ENCODE measurements at places on chromosomes 1 and 21.

- DNase-seq, result no peak
- no peak overlapping the region for H3K4me3 ChIP-seq
- H3K36me3 ChIP-seq, result no peaks in the 10 kb centered on the region
- H3K27ac ChIP-seq, result no peak overlapping the region
- H3K27me3 ChIP-seq, result peaks cover 3% of the 10 kb centered on the region
Observed at GRCh38 chr1:151142411-151143056, 3.9 kb downstream of the SEMA6C start.

DNA sequence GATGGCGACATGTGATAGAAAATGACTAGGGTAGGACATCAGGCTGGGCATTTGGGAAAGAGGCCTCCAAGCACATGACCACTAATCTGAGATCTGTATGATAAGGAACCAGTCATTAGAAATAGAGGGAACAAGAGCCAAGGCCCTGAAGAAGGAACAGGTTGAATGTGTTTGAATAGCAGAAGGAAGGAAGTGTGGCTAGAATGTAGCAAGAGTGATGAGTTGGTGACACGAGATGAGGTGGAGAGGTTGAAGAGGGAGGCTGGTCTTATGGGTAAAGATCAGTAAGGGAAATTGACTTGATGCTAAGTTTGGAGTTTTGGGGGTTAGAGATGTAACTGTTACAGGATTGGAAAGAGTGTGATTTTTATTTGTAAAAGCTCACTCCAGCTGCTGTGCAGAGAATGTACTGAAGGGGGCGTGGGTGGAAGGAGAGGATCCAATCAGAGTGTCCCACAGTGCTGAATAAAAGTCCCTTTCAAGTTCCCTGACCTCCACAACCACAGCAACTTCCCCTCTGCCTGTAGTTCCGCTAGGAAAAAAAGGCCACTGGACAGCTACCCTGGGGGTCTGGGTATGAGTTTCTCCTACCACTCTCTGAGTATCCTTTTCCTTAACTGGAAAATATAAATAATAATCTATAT lies 295.0 kb downstream of the OMA1 start:
- no peaks in the 10 kb centered on the region for H3K36me3 ChIP-seq
- DNase-seq, result peak; percentile 32
- no peak overlapping the region for H3K27ac ChIP-seq
- no peak overlapping the region for H3K4me3 ChIP-seq

DNA sequence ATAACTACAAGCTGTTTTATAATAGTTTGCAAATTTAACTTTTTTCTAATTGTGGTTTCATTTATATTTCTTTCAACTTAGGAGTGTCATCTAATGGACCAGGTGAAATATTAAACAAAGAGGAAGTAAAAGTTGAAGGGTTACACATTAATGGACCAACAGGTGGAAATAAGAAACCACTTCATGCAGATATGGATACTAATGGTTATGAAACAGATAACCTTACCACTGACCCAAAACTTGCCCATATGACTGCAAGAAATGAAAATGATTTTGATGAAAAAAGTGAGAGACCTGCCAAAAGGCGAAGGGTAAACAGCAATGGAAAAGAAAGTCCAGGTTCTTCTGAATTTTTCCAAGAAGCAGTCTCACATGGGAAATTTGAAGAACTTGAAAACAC lies 59.7 kb downstream of the MIER1 start:
- H3K4me3 ChIP-seq, result no peak overlapping the region
- peaks cover 48% of the 10 kb centered on the region for H3K4me1 ChIP-seq
- no peak for DNase-seq
- H3K36me3 ChIP-seq, result peaks cover 45% of the 10 kb centered on the region
- no peaks in the 10 kb centered on the region for H3K27me3 ChIP-seq
- H3K27ac ChIP-seq, result peak overlapping the region; percentile 67

DNA sequence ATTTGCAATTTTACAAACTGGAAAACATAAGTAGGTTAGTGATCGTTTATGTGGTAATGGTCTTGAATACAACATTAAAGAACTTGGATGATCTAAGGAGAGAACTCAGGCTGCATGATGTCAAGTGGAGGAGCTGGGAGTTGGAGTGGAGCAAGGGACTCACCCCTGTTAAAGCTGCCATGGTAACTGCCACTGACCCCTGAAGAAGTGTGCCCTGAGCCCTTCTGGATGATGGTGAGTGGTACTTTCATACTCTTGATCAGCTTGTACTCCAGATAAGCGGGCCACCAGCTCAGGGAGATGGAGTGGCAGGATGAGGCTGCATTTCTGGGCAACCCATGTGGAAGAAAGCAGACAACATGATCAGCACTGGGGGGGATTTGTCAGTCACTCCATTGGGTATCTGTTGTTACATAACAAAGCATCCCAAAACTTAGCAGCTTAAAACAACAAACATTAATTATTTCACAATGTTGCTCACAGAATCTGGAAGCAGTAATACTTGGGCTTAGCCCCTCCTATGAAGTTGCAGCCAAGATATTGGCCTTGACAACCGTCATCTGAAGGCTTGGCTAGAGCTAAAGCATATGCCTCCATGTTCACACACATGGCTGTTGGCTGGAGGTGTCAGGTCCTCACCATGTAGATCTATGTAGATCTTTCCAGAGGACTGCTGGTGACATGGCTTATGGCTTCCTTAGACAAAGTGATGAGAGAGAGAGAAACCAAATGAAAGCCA lies 213.8 kb downstream of the DUSP10 start:
- no peak overlapping the region for H3K27ac ChIP-seq
- H3K4me3 ChIP-seq, result no peak overlapping the region
- peaks cover 12% of the 10 kb centered on the region for H3K27me3 ChIP-seq
- DNase-seq, result no peak

DNA sequence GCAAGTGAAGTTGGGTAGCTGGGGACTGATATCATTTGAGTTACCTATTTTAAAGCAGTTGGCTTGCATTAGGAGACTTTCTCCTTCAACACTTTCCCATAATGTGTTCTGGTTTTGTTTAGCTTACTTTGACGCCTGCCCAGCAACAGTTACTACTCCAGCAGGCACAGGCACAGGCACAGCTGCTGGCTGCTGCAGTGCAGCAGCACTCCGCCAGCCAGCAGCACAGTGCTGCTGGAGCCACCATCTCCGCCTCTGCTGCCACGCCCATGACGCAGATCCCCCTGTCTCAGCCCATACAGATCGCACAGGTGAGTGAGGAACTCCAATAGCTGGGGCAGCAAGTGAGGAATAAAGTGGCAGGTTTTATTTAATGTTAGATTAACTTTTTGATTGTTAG lies 144.3 kb downstream of the CD247 start:
- no peak for DNase-seq
- H3K36me3 ChIP-seq, result peaks cover 24% of the 10 kb centered on the region
- H3K27ac ChIP-seq, result no peak overlapping the region
- no peaks in the 10 kb centered on the region for H3K4me1 ChIP-seq
- H3K4me3 ChIP-seq, result no peak overlapping the region
- no peaks in the 10 kb centered on the region for H3K27me3 ChIP-seq

GRCh38 chr1:203250911-203251310 lies 21.4 kb upstream of the CHIT1 start:
- H3K4me1 ChIP-seq, result peaks cover 1% of the 10 kb centered on the region
- no peaks in the 10 kb centered on the region for H3K36me3 ChIP-seq
- no peak for DNase-seq
- peaks cover 16% of the 10 kb centered on the region for H3K27me3 ChIP-seq
- no peak overlapping the region for H3K27ac ChIP-seq

DNA sequence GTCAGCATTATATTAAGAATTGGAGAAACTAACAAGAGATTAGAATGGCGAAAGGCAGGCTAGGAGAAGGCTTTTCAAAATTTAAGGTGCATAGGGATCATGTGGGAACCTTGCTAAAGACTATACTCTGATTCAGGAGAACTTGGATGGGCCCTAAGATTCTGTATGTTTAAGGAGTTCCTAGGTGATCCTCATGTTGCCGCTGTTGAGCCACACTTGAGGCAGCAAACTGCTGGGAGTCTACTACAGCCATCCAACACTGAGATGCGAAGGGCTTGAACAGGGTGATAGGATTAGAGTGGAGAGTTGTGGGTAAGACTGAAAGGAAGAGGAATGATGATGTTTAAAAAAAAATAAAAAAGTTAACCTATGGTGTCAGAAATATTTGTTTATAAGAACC lies 1013.2 kb downstream of the MRPL39 start:
- no peak overlapping the region for H3K4me3 ChIP-seq
- no peaks in the 10 kb centered on the region for H3K4me1 ChIP-seq
- H3K27ac ChIP-seq, result no peak overlapping the region
- H3K27me3 ChIP-seq, result no peaks in the 10 kb centered on the region
- H3K36me3 ChIP-seq, result no peaks in the 10 kb centered on the region

Measured in activated CD8-positive, alpha-beta T cell treated with anti-CD3 and anti-CD28 coated beads for 36 hours (primary cell).